Muscle of arm (tissue), 14 donors: ENCODE measurements at places on chromosomes 13 and 19.

DNA sequence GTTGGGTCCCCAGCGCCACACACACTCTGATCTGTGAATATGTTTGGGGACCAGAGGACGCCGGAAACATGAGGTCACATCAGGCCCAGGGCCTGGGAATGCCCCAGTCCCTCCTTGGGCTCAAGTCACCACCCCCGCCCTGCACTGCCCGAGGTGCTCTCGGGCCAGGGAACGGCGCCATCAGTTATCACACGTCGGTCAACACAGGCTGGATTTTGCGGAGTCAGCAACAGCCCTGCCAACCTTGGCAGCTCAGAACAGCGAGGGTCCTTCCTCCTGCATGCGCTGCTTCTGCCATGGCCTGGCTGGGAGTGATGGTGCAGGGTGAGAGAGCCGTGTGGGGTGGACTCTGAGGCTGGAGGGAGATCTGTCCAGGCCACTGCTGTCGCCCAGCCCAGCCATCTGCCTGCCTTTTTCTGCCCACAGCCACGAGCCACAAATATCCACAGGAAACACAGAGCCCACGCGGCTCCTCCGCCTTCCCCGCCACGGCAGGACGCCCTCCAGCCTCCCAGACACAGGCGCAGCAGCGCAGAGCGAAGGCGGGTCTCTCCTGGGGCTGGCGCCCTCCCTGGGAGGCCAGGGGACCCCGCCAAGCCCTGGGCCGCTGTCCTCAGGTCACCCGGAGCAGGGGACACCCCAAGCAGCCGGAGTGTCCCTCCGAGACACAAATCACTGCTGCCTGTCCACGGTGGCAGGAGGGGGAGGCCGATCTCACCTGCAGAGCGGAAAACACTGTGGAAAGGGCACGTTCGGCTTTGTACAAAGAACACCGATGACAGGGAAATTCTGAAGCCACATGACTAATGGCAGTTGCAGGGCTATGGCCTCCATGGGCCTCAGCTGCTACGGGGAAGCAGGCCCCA is 31.6 kb upstream of the CACTIN start:
- no peak for DNase-seq

GRCh38 chr13:51235186-51235585 is 13.0 kb downstream of the FAM124A start:
- DNase-seq: no peak

GRCh38 chr13:101332583-101332982 is 83.7 kb downstream of the NALCN start:
- DNase-seq: no peak

DNA sequence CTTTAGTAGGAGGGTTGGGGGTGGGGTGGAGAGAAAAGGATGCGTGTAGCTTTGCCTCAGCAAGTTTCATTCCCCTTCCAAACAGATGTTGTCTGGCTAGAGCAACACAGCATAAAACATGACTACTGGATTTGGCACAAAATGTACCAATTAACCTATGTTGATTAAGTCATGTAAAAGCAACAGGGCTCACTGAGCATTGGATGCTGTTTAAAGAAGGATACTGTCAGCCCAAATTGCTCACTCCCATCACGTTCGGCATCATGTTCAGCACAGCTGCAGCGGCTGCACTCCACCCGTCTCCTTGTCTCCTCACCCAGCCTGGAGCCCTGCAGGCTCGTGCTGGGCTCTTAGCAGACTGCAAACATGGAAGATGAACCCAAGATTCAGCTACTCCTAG is 77.5 kb downstream of the DLEU7 start:
- peak; percentile 31 for DNase-seq

DNA sequence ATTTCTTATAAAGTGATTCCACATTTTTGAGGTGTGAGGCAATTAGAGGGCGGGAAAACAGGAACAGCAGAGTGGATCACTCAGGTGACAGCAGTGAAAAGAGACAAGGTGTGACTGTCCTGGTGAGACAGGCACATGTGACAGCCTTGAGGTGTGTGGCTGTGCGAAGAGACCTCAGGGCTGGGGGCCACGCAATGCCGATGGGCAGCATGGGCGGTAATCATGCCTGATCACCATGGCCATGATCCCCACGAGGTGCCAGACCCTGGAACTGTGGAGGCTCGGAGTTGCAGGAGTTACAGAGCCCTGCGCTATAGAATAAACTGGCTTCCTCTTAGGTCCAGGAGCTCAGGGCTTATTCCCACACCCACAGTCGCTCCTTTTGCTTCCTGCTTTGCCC is 2.0 kb downstream of the SPACA6 start:
- no peak for DNase-seq

DNA sequence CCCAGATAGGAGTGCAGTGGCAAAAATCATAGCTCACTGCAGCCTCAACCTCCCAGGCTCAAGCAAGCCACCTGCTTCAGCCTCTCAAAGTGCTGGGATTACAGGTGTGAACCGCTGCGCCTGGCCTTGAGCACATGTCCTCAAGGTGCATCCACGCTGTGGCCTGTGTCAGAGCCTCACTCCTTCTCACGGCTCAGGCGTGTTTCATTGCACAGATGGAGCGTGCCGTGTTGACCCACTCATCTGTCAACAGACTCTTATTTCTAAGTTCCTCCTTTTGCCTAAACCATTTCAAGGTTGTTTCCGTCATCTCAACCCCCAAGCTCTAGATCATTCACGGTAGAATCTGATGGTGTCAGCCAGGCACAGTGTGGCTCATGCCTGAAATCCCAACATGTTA is 28.2 kb downstream of the ATP8B3 start:
- no peak for DNase-seq

GRCh38 chr13:40026741-40027140 is 371.3 kb downstream of the COG6 start:
- no peak for DNase-seq

GRCh38 chr19:19775891-19776205 is 42.9 kb upstream of the ZNF14 start:
- DNase-seq: no peak

GRCh38 chr13:51156648-51157047 is 45.6 kb upstream of the C13orf42 start:
- DNase-seq: no peak

GRCh38 chr19:18282021-18282787 is 782 bp upstream of the JUND start:
- DNase-seq: peak; percentile 90

GRCh38 chr19:17658666-17659065 is 29.5 kb downstream of the UNC13A start:
- DNase-seq: no peak

GRCh38 chr13:46605825-46606554 is 53.0 kb downstream of the LRCH1 start:
- no peak for DNase-seq

GRCh38 chr19:18996796-18997394 is 36.4 kb downstream of the SUGP2 start:
- DNase-seq: no peak

DNA sequence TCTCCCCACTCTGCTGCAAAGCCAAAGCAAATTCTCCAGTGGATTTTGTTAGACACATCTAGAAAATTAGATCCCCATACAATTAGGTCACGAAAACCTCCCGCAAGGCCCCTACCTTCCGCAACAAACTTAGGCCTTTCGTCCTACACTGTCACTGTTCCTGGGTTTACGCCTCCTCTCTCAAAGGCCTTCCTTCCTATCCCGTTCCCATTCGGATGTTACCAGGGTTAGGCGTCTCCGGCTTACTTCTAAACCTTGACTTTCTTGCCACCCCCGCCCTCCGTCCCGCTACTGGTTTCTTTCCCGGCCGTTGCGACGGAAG is 754 bp downstream of the RNF6 start:
- no peak for DNase-seq
